LoVo (cell line): ENCODE measurements at places on chromosomes 5 and 9.

- no peak for DNase-seq
These were observed 180.2 kb downstream of the NIPBL start for GRCh38 chr5:37056762-37057161.

GRCh38 chr9:25025686-25026085 is 480.0 kb upstream of the IZUMO3 start:
- DNase-seq, result no peak

DNA sequence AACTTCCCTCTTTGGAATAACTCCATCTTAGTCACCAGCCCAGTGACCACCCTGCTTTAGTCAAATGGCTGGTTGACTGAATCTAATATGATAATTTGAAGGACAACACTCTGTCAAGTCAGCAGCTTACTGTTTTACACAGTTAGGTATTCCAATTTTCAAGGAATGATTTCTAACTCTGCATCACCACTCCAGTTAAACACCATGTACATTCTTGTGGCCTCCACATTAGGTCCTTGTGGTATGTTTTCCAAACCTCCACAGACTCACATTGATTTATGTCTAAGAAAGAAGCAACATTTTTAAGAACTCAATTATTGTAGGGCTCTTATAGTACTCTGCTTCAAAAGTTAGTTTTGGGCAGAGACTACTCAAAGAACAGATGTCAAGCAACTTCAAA is 110.7 kb downstream of the TLE1 start:
- DNase-seq, result no peak

DNA sequence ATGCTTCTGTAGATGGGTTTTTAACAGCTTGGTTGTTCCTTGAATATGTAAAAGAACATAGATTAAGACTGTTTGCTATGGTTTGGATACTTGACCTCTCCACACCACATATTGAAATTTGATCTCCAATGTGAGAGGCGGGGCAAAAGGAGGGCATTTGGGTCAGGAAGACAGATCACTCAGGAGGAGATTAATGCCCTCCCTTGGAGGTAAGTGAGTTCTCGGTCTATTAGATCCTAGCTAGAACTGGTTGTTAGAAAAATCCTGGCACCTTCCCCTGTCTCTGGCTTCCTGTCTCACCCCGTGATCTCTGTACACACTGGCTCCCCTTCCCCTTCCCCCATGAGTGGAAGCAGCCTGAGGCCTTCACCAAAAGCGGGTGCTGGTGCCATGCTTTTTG is 281.1 kb upstream of the ANKRD55 start:
- DNase-seq, result no peak

GRCh38 chr5:135186662-135187522 is 152.9 kb upstream of the PITX1 start:
- DNase-seq, result no peak
